ENCODE measurements at places on chromosomes 2 and 18. TPM values are rescaled to one million over a fixed set of nuclear protein-coding genes. Genes with fewer than 3 reads are reported as not detected.

GPATCH11 gene
- 7.6 TPM for total RNA-seq

BMP10 gene
- not detected for total RNA-seq

FRZB gene
- under 0.01 TPM for total RNA-seq

PCGF1 gene
- 16.2 TPM for total RNA-seq

CFC1 gene
- total RNA-seq, result not detected

ARHGAP28 gene
- 9.4 TPM for total RNA-seq

ASB18 gene
- total RNA-seq, result not detected

HJURP gene
- total RNA-seq, result 15.1 TPM

C1GALT1C1L gene
- total RNA-seq, result 0.78 TPM

TNFAIP6 gene
- total RNA-seq, result 23.5 TPM

REEP1 gene
- total RNA-seq, result under 0.01 TPM

LRP1B gene
- total RNA-seq, result 0.37 TPM

INHA gene
- total RNA-seq, result 0.37 TPM

AFF3 gene
- not detected for total RNA-seq

GCFC2 gene
- total RNA-seq, result 19.7 TPM

ITPRID2 gene
- total RNA-seq, result 86.0 TPM

PFN4 gene
- total RNA-seq, result 0.78 TPM

UBXN4 gene
- 51.8 TPM for total RNA-seq

GBX2 gene
- under 0.01 TPM for total RNA-seq

ITSN2 gene
- 18.4 TPM for total RNA-seq

MYCN gene
- total RNA-seq, result not detected
